Activated naive CD4-positive, alpha-beta T cell treated with anti-CD3 and anti-CD28 coated beads, Interleukin-2, amount 10 ng/mL, durations not matched to agents 7 days and 5 days (primary cell): ENCODE measurements at places on chromosomes 4 and X.

GRCh38 chr4:89365776-89366175, 58.2 kb upstream of the GPRIN3 start:
- DNase-seq = no peak

- no peak for DNase-seq
Observed at GRCh38 chrX:27463187-27463586, at the start of gene PPP4R3C. PPP4R3C (minus strand) TSS chrX:27463341; CDS start chrX:27463296, 45 bp downstream.

DNA sequence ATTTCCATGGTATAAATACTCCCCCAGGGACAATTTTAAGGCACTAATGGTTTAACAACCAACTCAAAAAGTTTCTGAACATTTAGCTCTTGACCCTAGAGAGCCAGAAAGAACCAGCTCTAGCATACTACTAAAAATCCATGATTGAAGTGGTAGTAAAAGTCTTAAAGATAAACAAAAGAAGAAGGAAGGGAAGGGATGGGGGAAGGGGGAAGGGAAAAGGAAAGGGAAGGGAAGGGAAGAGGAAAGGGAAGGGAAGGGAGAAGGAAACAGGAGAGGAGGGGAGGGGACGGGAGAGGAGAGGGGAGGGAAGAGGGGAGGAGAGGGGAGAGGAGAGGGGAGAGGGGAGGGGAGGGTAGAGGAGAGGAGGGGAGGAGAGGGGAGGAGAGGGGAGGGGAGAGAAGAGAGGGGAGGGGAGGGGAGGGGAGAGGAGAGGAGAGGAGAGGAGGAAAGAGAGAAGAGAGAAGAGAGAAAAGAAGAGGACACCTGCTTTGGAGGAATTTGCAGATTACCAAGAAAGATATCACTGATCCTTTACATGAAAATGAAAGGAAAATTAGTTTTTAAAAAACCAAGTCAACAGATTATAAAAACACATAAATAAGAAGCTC, 26.4 kb upstream of the FAM241A start:
- no peak for DNase-seq

- DNase-seq = no peak
Observed at GRCh38 chr4:185357211-185357610, 38.5 kb downstream of the LRP2BP start.

- DNase-seq = no peak
Observed at GRCh38 chr4:52715914-52716313, 35.3 kb downstream of the ERVMER34-1 start.

GRCh38 chr4:151429957-151430570, 21.1 kb downstream of the FHIP1A start:
- DNase-seq = no peak

DNA sequence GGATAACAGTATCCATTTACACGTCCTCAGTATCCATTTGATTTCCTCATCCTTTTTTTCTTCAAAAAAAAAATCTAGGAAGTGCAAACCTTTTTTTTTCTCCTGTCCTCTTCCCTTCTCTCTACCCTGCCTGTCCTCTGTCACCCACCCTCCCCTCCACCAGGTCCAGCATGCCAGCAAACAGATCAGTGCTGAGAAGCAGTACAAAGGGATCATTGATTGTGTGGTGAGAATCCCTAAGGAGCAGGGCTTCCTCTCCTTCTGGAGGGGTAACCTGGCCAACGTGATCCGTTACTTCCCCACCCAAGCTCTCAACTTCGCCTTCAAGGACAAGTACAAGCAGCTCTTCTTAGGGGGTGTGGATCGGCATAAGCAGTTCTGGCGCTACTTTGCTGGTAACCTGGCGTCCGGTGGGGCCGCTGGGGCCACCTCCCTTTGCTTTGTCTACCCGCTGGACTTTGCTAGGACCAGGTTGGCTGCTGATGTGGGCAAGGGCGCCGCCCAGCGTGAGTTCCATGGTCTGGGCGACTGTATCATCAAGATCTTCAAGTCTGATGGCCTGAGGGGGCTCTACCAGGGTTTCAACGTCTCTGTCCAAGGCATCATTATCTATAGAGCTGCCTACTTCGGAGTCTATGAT, 1.7 kb downstream of the SLC25A4 start:
- no peak for DNase-seq

DNA sequence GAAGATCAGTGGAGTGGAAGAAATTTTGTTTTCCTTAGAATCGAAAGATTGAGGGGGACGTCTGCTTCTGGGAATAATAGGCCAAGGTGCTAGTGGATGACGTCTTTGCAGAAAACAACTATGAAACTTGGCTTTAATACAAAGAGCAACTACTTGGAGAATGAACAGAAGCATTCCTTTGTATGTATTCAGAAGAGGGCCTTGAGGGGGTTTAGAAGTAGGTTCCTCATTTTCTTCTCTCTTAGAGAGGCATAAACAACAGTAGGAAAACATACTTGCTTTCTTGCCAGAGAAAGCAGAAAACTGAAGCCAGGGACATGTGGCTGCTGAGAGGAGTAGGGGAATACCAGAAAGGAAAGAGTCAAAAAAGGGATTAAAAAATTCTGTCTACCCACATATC, 167.8 kb downstream of the ZNF330 start:
- no peak for DNase-seq

DNA sequence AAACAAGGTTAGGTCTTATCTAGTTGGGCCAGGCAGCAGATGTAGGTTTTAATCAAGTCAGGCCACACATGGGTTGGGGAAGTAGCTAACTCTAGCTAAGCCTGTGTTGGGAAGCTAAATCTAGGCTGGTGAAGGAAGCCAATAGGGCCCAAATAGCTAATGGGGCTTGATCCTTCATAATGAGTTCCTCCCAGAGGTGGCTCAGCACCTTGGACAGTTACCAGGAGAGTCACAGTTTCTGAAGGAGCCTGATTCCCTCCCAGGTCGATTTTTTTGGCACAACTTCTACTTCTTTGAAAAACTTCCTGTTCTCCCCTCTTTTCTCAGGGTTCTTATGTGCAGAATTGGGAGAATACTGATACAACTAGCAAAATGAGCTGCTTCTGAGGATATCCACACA, 242.5 kb upstream of the PRPS2 start:
- DNase-seq = no peak

GRCh38 chrX:10245886-10246285, 89.1 kb downstream of the CLCN4 start:
- DNase-seq = no peak

GRCh38 chrX:107522901-107523300, 73.4 kb downstream of the FRMPD3 start:
- no peak for DNase-seq

GRCh38 chr4:89247951-89248350, 59.6 kb downstream of the GPRIN3 start:
- DNase-seq = no peak

- no peak for DNase-seq
Observed at GRCh38 chrX:123263747-123264146, 79.7 kb downstream of the GRIA3 start.

GRCh38 chr4:22435652-22436051, 80.2 kb downstream of the ADGRA3 start:
- DNase-seq = no peak

- no peak for DNase-seq
Observed at GRCh38 chrX:53654376-53654775, 32.1 kb downstream of the HUWE1 start.

DNA sequence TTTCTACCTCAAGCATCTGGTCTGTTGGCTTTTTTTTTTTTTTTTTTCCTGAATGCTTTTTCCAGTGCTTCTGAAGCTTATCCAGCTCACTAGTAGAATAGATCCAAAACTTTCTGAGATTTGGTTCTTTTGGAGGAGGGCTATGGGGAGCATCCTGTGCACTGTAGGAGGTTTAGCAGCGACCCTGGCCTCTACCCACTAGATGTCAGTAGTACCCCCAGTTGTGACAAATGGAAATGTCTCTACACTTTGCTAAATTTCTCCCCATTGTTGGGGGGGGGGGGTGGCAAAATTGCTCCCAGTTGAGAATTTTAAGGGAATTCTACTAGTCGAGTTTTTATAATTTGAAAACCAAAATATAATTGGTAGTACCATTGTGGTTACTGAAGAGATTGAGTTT, 23.0 kb upstream of the PPA2 start:
- DNase-seq = no peak

GRCh38 chr4:125316791-125317524, 2.2 kb downstream of the FAT4 start:
- DNase-seq = no peak

DNA sequence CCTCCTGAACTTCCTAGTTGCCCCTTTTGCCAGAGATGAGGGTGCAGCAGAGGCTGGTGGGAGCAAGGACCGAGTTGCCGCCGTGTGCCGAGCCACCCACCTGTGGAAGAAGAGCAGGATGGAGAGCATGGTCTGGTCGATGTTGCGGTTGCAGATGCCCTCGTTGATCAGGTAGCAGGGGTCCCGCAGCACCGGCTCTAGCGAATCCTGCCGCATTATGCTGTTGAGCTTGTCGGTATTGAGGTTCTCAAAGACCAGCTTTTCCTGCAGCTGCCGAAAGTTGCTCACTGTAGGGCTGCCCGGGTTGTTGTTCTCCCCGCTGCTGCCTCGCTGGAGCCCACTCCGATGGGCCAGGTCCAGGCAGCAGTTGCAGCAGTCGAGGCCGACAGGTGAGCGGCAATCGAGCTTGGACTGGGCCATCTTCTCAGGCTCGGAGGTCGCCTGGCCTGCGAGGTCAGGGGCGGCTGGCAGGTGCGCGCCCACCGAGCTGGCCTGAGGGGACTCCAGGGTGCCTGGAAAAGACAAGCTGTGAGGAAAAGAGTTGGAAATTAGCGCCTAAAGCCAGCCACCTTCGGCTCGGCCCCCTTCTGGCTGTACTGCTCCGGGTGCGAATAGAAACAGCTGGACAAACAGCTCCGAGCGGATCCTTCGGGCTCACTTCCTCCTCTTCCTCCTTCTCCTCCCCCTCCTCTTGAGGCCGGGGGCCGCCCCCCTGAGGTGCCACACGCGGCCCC, 420 bp downstream of the TSC22D3 start:
- DNase-seq = no peak

DNA sequence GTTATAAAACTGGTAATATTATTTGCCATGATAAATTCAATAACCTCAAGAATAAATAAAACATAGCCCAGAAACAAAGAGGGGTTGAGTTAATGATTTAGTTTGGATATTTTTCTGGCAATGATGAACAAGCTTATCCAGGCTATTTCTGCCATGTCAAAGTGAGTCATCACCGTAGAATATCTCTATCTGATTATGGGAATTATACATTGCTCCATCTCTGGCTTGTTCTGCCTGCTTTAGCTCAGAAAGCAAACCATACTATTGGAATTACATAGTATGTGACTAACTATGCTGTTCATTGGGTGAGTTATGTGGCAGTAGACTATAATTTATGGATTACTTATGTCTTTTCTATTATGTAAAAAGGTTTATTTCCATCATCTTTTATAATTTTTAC, 680.1 kb upstream of the AADAT start:
- no peak for DNase-seq

DNA sequence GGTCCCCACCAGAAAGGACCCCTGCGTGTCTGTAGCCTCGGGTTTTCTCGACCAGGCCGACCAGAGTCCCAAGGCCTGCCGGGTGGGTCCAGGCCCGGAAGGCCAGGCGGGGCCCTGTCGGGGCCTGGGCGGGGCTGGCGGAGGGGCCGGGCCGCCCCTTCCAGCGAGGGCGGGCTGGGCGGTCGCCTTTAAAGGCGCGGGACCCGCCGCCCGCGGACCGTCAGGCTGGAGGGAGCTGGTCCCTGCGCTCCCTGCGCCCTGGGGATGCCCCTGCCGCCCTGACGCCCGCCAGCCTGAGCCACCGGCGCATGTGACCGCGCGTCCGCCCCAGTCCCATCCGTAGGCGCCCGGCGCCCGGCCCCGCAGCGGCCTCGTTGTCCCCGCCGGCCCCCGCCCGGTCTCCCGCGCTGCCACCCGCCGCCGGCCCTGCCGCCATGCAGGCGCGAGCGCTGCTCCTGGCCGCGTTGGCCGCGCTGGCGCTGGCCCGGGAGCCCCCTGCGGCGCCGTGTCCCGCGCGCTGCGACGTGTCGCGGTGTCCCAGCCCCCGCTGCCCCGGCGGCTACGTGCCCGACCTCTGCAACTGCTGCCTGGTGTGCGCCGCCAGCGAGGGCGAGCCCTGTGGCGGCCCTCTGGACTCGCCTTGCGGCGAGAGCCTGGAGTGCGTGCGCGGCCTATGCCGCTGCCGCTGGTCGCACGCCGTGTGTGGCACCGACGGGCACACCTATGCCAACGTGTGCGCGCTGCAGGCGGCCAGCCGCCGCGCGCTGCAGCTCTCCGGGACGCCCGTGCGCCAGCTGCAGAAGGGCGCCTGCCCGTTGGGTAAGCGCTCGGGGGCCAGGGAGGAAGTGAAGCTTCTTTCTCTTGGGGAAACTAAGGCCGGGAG, at the start of gene HTRA3:
Gene HTRA3, plus strand, starts transcription at position 220 of the 883 bp plus-strand sequence. Its CDS starts 215 bp downstream, at position 435.
- DNase-seq = no peak

GRCh38 chr4:170093973-170094535, 4.3 kb upstream of the AADAT start:
- no peak for DNase-seq

- DNase-seq = no peak
Observed at GRCh38 chr4:127355743-127356142, 277.0 kb upstream of the INTU start.
